ENCODE measurements at places on chromosomes 3 and 15.

- no peak overlapping the region for H3K27ac ChIP-seq
- no peaks in the 10 kb centered on the region for H3K36me3 ChIP-seq
- DNase-seq = no peak
- H3K27me3 ChIP-seq = no peaks in the 10 kb centered on the region
- no peaks in the 10 kb centered on the region for H3K4me1 ChIP-seq
- no peak overlapping the region for H3K4me3 ChIP-seq
Observed at GRCh38 chr3:21551019-21551418, 200.0 kb downstream of the ZNF385D start.

DNA sequence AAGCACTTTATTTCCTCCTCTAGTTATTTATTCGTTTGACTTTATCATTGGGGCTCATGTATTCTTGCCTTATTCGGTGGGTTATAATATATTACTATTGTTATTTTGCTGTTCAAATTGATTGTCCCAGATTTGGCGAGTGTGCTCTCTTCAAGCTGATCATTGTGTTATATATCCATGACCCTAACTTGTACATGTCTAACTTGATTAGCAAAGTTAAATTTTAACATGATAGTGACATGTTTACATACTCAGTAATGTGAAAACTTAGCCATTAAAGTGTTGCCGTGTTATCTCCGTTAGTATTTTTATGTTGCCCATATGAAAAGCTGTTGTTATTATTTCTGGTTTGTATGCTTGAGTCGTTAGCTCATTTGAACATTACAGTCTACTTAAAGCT lies 327.9 kb downstream of the PTPRG start:
- H3K27ac ChIP-seq = no peak overlapping the region
- H3K27me3 ChIP-seq = no peaks in the 10 kb centered on the region
- no peaks in the 10 kb centered on the region for H3K4me1 ChIP-seq
- no peaks in the 10 kb centered on the region for H3K36me3 ChIP-seq
- H3K4me3 ChIP-seq = no peak overlapping the region

- no peak for DNase-seq
- H3K4me1 ChIP-seq = no peaks in the 10 kb centered on the region
- H3K27me3 ChIP-seq = peaks cover 6% of the 10 kb centered on the region
- no peak overlapping the region for H3K27ac ChIP-seq
- no peak overlapping the region for H3K4me3 ChIP-seq
Observed at GRCh38 chr15:69042531-69042930, 28.0 kb downstream of the NOX5 start.

- H3K27me3 ChIP-seq = peaks cover 22% of the 10 kb centered on the region
- peaks cover 2% of the 10 kb centered on the region for H3K4me1 ChIP-seq
- no peak overlapping the region for H3K4me3 ChIP-seq
- H3K27ac ChIP-seq = no peak overlapping the region
- DNase-seq = no peak
Observed at GRCh38 chr15:79102595-79102994, 12.0 kb upstream of the RASGRF1 start.

GRCh38 chr3:172379372-172379771 lies 68.9 kb downstream of the GHSR start:
- no peaks in the 10 kb centered on the region for H3K27me3 ChIP-seq
- no peaks in the 10 kb centered on the region for H3K4me1 ChIP-seq
- no peak overlapping the region for H3K27ac ChIP-seq
- no peak overlapping the region for H3K4me3 ChIP-seq
- DNase-seq = no peak
- peaks cover 41% of the 10 kb centered on the region for H3K36me3 ChIP-seq

DNA sequence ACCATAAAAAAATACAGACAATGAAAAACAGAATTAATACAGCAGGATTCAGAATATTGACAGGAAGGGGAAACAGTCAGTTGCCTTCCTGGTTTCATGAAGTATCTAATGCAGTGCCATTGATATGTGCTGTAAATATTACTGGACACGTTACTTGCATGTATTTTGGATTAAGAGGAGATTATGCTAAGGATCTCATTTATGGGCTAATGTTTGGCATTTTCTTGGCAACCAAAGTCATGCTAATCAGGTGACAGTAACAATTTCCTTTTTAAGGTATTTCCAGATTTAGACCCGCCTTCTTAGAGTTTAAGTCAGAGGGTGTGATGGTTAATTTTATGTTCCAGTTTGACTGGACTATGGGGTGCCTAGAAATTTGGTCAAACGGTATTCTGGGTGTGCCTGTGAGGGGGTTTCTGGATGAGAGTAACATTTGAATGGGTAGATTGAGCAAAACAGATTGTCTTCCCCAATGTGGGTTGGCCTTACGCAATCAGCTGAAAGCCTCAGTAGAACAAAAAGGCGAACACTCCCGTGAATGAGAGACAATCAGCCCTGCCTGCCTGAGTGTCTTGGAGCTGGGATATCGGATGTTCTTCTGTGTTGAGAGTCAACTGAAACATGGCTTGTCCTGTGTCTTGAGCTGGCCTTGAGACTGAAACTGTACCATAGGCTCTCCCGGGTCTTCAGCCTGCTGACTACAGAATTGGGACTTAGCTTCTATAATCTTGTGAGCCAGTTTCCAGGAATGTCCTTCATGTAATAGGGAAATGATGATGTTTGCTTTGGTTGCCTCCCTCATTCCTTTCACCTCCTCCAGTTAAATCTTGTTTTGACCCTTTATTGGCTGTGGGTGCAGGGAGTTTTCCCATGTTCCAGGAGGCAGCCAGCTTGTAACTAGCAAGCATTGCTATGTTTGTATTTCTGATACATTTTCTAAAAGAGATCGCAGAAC lies 10.5 kb downstream of the SQOR start:
- H3K4me3 ChIP-seq = no peak overlapping the region
- peaks cover 62% of the 10 kb centered on the region for H3K4me1 ChIP-seq
- DNase-seq = no peak
- no peaks in the 10 kb centered on the region for H3K27me3 ChIP-seq
- H3K36me3 ChIP-seq = peaks cover 45% of the 10 kb centered on the region
- no peak overlapping the region for H3K27ac ChIP-seq

- H3K4me1 ChIP-seq = peaks cover 42% of the 10 kb centered on the region
- H3K36me3 ChIP-seq = peaks cover 5% of the 10 kb centered on the region
- H3K27me3 ChIP-seq = no peaks in the 10 kb centered on the region
Observed at GRCh38 chr3:115165266-115165665, 18.2 kb upstream of the ZBTB20 start.

DNA sequence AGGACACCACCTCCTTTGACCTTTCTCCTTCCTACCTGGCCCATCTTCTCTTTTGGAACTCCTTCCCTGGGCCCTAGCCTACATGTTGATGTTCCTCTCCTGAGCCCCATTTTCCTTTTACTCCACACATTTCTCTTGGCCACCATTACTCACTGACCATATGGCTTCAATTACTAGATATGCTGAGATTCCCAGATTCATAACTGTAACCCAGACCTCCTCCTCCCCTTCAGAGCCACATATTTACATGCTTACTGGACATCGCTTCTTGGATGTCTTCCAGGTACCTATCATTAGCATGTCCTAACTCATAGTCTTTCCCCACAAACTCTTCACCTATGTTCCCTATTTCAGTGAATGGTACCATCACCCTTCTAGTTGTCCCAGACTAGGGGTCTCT lies 24.4 kb upstream of the TRIM59 start:
- H3K27me3 ChIP-seq = peaks cover 15% of the 10 kb centered on the region
- H3K36me3 ChIP-seq = peaks cover 3% of the 10 kb centered on the region
- no peak overlapping the region for H3K27ac ChIP-seq
- peaks cover 2% of the 10 kb centered on the region for H3K4me1 ChIP-seq
- DNase-seq = no peak
- H3K4me3 ChIP-seq = no peak overlapping the region

DNA sequence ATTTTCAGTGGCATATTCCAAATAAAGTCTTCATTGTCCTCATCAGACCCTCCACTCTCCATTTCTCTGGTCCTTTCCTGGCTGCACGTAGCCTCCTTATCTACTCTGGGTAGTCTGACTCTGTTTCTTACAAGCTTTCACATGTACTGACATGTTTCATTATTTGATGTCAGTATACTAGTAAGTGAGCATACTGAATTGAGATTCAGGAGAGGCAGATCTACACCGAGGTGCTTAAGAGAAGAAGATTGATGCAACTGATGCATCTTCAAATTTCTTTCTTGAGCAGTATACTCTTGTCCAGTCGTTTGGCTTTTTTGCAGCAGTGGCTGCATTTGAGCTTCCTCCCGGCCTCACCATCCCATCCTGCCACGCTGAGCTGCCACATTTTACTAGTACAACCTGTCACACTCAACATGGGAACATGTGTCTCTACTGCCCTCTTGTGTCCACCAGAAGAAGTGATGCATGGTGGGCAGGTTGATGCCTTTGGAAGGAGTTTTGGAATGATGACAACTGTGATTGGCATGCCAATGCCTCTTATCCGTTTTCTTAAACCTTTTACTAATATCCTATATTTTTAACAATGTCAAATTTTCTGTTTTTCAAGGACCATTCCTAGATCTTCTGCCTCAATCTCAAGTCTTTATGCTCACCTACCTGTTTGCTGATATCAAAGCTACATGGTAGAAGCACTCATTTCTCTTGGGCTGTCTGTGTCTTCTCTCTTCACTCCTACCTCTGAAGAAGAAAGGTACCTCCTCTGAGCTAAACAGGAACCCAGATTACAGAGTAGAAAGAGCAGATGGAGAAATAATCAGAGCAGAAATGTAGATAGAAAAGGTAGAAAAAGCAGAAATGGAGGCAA lies 38.7 kb downstream of the GUCA1C start:
- no peak overlapping the region for H3K4me3 ChIP-seq
- DNase-seq = peak; percentile 77
- H3K36me3 ChIP-seq = no peaks in the 10 kb centered on the region
- H3K27me3 ChIP-seq = peaks cover 18% of the 10 kb centered on the region
- H3K4me1 ChIP-seq = peaks cover 16% of the 10 kb centered on the region
